ENCODE measurements at places on chromosomes 5 and 9.

GRCh38 chr9:133515615-133516255 lies 9.0 kb downstream of the MYMK start:
- no peak for DNase-seq

DNA sequence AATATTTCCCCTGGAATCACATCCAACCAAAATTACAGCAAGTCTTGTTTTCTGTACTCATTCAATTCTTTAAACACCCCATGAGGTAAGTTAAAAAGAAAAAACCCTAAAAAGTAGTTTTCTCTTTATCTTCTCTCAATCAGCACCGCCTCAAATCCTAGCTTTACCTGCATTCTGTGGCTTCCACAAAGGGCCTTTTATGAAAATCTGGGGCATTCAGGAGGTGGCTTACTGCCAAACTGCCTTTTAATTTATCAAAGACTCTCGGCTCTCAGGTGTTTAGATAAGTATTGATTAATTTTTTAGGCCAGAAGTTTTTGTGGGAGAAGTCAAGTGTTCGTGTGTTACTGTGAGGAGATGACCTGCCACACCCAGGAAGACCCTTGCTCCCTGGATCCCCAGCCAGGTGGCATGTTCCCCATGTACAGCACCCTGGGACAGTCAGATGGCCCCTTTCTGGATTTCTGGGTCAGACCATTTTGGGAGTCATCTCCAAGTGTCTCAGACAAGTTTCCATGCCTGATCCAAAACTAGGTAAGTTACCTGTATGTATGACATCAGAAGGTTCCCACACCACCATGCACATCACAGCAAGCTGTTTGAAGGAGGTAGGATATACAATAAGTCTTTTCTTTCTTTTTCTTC lies 6.2 kb upstream of the TMEM171 start:
- DNase-seq, result no peak

GRCh38 chr5:31921852-31922305 lies 252.2 kb downstream of the GOLPH3 start:
- no peak for DNase-seq

DNA sequence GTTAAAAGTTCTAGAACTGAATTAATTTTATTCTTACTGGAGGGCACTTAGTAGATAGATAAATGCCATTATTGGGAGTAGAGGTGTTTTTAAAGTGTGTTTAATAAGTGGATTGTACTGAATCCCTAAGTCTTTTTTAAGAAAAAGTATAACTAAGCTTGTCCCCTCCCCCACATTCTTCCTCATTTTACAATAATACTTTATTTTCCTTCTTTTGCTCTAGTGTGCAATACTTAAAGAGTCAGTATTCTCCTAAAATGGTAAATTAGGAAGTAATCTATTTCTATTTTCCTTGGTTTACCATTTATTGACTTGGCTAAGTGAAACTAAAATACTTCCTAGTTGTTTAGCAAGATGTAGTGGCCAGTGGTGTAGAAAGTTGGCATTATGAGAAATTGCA lies 11.6 kb downstream of the UBLCP1 start:
- DNase-seq, result no peak

- no peak for DNase-seq
Measured at GRCh38 chr5:95537501-95537900, 17.3 kb downstream of the SKIC3 start.

DNA sequence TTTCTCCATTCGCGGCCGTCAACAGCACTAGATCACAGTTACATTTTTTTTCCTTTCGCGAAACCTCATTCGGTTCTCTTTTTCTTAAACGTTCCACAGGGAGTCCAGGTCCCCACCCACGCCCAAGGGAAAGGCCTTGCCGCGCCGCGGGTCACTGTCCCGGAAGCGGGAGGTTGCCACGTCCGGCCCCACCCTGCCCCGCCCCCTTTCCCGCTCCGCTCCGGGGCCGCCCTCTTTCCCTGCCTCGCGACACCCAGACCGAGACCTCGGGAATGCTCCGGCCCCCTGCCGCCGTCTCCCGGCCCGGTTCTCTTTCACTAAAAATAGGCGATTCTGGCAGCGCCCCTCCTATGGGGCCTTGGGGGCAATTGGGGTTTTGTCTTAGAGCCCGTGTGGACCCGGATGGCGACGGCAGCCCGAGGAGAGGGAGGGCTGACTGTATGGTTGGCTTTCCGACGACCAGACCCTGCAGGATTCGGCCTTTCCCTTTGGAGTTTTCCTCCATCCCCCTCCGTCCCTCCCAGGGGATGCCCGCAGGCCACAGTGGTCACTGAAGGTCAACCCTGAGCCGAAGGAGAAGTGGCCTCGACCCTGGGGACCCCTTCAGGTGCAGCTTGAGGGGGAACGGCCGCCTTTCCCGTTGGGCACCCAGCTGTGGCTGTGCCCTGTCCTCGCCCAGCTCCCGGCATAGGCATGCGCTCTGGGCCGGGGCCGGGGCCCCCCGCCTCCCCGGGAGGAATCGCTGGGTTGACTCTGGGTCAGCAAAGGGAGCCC lies 2.8 kb upstream of the RACK1 start:
- peak; percentile 90 for DNase-seq

- DNase-seq, result no peak
Measured at GRCh38 chr5:137613554-137614265, 114.6 kb upstream of the SPOCK1 start.

- no peak for DNase-seq
Measured at GRCh38 chr5:128632264-128632663, 94.2 kb upstream of the FBN2 start.

- no peak for DNase-seq
Measured at GRCh38 chr5:42836070-42836769, 24.5 kb upstream of the SELENOP start.

- peak; percentile 45 for DNase-seq
Measured at GRCh38 chr9:120386390-120387131, 193.4 kb downstream of the CDK5RAP2 start.

GRCh38 chr9:89891221-89891590 lies 286.4 kb downstream of the GADD45G start:
- no peak for DNase-seq

DNA sequence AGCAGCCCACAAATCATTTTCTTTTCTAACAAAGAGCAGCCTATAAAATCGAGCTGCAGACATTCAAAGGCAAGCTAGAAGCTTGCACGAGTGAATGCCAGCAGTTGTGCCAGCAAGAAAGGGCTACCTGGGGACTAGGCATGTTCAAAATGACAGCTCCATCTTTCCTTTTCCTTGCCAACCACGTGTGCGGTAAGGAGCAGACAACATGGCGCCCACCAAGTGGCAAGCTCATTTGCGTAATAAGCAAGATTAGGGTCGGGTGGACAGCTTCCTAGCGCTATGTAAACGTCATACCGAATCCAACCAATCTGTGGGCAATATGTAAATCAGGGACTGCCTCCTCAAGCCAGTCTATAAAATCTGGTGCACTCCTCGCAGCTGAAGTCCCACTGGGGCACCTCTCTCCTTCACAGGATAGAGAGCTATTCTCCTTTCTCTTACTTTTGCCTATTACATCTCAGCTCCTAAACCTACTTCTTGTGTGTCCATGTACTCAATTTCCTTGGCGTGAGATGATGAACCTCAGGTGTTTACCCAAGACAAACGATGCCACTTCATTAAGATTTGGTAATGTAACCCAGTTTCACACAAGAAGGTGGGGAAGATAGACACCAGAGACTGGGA lies 22.5 kb upstream of the SPARC start:
- no peak for DNase-seq

DNA sequence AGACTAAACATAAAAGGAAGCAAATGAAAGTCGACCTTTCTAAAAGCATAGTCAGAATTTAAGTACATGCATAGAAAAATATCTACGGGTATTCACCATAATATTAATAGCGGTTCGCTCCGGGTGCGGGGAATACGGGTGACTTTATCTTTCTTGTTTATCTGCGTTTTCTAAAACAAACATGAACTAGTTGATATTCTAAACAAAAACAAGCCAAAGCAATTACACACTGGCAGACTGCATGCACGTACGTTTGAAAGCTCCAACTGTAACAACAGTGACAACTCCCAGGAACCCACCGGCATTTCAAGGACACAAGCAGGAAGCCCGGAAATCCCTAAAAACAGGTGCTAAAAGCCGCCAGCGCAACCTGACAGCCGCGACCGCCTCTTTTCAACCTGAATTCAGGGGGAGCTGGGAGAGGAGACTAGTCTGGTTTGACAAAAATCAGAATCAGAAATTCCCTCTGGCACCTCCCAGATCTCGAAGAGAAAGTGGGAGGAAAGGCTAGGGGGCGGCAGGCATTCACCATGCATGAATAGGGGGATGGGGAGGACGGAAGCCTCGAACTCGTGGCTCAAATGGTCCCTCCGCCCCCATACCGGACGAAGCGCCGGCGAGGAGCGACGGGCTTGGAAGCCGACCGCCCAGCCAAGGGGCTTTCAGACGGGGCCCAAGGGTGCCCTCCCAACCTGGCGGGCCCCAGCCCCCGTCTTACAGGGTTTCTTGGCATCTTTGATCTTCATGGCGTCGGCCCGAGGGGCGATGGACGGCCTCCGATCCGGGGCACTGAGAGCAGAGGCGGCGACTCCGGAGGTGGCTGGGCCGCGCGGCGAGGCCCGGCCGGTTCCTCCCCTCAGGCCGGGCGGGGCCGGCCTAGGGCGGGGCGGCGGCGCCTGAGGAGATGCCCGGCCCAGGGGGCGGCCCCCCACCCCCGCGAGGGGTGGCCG lies at the start of gene PANK3:
TSS of gene PANK3 (minus strand) at position 831 of the 950 bp plus-strand sequence. CDS start at position 746, 85 bp downstream.
- DNase-seq, result no peak

- DNase-seq, result no peak
Measured at GRCh38 chr5:68339921-68340321, 124.4 kb downstream of the PIK3R1 start.

GRCh38 chr5:149302641-149303040 lies 31.0 kb downstream of the AFAP1L1 start:
- DNase-seq, result no peak

GRCh38 chr5:170348137-170348633 lies 41.0 kb downstream of the KCNMB1 start:
- DNase-seq, result no peak

DNA sequence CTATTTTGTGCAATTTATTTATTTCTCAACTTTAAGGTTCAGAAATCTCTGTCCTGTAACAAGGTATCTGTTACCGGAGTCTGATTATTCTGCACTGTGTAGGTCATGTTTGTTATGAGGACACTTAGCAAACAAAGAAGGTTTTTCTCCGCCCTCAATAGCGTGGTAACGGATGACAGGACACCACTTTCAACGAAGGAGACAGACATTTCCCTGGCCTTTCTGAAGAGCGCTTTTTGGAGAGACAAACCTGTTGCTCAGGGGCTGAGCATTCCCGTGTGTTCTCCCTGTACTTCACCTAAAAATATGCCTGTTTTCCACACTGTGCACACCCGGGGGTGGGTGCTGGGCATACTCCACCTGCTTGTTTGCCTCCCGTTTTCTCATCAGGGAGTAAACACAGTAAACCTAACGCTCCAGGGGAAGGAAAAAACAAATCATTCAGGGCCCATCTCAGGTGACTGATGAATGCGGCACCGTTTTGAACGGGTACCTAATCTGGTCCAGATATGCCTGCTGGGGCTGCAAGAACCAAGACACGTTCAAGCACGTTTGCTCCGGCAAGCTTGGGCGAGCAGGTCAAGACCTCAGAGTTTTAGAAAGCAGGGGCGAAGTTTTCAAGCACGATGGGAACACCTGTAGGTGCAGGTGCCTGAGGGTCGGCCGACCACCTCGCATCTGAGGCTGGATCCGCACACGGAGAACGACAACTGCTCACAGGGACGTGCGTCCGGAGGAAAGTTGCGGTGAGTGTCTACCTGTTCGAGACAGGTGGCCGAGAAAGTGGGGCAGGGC lies 859 bp downstream of the RETREG1 start:
- peak; percentile 56 for DNase-seq

DNA sequence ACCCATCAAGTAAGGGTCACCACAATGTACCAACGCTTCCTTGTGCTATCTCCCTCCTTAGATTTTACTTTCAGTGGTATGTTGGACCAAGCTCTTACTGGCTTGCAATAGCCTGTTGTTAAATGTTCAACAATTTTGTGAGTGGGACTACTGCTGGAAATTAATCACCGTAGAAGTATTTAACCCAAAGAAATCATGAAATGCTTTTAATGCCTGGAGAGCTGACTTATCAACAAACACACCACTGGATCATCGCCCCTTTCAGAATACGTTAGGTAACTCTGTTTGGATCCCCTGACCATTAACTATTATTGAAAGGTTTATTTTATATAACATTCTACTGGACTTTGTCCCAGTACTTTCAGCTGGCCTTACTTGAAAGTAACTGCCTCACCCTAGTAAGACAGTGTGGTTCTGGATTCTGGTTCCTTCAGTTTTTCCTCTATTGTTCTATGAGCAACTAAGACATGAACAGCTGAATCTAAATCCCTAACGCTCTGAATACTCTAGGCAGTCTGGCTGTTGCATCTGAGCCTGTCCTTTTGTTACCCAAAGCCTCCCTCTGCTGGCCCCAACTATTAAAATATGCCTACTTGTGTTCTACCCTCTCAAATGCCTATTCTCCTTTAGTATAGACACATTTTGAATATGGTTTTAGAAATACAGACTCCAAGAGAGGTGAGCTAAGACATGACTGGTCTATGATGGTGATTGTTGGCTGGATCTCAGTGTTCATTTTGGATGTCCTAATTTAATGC lies 1203.4 kb upstream of the DMAC1 start:
- no peak for DNase-seq

DNA sequence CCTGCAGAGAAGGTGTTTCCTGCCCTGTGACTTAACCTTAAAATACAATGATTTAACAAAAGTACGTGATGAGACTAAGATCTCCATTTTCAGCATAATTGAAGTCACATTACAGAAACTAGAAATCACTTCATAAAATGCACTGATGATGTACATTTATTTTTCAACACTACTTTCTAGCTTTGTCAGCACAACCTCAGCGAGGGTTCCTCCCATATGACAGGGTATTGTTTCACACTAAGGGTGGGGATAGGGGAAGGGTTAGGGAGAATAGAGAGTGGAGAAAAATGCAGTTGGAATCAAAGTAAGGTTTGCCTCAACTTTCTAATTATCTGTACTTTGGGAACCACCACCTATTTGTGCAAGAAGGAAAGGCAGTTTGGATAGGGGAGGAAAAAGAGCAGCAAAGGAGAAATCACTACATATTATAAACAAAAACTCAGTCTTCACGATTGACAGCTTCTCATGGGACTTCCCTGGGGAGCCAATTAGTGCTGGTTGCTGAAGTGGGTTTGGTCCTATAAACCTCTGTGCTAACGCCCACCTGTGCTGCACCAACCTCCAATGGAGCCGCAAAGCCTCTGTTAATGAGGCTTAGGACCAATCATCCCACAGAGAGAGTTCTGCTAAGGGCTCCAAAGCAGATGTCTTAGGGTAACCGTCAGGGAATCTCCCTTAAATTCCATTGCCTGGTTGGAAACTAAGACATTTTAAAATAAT lies 369.2 kb upstream of the PDE4D start:
- no peak for DNase-seq

DNA sequence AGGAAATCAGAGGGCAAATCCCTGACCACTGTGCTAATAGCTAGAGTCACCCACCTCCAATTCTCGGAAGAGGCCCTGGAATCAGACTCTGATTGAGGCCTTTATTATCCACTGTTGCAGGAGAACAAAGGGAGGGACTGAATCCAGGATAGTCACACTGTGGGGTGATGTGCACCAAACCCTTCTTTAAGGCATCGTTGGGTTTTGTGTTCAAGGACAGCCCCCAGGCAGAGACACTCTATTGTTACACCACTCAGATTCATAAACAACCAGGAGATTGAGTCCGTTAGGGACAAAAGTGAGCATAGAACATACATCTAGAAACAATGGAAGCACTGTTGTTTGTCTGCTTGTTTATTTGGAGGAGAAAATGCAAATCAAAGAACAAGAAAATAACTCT lies 124.6 kb upstream of the TBCA start:
- DNase-seq, result no peak

GRCh38 chr9:84339962-84340361 lies 596 bp downstream of the SLC28A3 start:
- no peak for DNase-seq

GRCh38 chr9:123597876-123598556 lies 242.0 kb downstream of the CRB2 start:
- no peak for DNase-seq

GRCh38 chr5:158843305-158843704 lies 256.4 kb downstream of the EBF1 start:
- no peak for DNase-seq
